Stimulated activated CD4-positive, alpha-beta T cell treated with anti-CD3 and anti-CD28 coated beads, TNF-alpha, amount 100 ng/mL, for 1 hour (primary cell): ENCODE measurements at places on chromosomes 7 and 10.

- DNase-seq: no peak
These were observed 46.3 kb downstream of the KIAA1549 start for GRCh38 chr7:138934861-138935260.

DNA sequence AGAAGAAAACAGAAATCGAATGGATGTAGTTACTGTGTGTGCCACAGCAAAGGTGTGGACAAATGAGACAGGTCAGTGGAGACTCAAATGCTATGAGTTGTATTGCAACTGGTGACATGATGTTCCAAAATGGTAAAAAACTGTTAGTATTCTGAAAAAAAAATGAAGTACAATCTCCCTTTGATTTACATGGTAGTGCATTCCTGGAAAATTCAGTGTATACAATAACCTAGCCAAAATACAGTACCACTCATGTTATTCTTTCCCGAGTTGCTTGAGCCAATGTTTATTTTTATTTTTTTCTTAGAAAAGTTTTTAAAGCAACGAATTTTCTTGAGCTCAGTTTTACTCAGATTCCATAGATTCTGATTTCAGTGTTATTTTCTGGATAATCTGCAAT lies 47.7 kb upstream of the ODAD2 start:
- DNase-seq: no peak

DNA sequence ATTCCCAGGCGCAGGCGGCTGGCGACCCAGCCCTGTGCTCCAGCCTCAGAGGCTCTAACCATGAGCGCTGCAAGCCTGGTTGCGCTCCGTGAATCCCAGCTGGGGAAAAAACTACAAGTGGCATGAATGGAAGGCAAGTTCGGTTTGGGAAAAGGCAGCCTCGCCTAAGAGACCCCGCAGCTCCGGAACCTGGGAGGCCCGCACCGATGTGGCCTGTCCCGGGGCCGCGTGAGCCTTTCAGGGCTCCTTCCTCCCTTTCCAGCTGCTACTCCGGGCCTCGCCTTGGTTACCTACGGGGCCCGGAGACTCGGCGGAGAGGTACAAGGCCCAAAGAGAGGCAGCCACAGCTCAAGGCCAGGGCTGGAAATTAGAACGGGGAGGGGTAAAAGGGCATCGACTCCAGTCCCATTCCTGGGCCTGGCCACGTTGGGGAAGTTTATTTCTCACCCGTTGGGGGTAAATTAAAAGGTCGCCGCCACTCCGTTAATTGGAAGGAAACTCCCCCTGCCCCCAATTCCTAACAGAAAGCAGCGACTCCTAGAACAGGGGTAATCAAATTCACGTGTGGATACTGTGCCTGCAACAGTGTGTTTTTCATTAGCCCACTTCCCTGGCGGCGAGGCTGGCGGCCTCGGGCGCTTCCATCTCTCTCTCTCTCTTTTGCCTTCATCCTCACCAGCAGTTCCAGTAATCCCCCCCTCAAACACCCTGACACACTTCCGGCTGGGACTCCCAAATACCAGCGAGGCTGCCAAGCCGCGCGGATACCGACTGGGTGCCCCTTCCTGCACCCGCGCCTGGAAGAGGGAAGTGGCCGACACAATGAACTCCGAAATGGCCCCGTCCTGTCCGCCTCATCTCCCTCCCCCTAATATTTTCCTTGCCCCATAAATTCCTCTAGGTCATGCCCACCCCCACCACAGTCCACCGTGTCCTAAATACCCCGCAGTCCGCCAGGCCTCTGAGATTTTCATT lies 1.5 kb upstream of the HOXA9 start:
- no peak for DNase-seq

DNA sequence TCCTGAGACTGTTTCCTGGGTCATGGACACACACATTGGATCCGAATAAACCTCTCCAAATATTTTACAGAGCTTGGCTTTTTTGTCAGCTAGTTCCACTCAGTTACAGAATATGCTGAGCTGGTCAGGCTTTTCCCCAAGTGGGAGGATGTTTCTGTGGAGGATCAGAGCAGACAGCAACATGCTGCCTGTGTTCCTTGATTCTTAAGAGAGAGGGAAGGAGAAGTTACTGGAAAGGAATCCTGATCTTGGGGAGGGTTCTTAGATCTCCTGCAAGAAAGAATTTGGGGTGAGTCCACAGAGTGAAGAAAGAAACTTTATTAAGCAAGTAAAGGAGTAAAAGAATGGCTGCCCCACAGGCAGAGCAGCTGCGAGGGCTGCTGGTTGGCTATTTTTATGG lies 76.8 kb upstream of the RPA3 start:
- DNase-seq: no peak

GRCh38 chr7:120792091-120792860 lies 65.7 kb downstream of the TSPAN12 start:
- DNase-seq: peak; percentile 10

DNA sequence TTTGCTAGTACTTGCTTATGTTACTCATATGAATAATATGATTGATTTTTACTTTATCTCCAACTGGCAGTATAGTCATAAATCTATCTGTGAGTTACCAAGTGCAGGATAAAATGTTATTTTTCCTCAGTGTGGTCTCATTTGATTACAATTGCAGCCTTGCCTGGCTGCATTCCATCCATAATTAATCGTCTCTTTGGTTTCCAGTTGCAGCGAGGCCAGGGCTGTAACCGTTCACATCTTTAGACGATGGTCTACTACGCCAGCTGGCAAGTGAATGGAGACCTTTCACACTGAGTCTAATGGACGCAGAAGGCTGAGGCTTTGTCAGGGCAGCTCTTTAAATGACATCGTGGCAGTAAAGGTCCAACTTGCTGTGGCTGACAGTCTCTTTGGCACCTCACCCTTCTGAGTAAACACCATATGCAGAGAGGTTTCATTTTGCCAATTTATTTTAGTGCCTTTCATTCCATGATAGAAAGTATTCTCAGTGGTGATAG lies 84.0 kb downstream of the ARL4A start:
- no peak for DNase-seq

DNA sequence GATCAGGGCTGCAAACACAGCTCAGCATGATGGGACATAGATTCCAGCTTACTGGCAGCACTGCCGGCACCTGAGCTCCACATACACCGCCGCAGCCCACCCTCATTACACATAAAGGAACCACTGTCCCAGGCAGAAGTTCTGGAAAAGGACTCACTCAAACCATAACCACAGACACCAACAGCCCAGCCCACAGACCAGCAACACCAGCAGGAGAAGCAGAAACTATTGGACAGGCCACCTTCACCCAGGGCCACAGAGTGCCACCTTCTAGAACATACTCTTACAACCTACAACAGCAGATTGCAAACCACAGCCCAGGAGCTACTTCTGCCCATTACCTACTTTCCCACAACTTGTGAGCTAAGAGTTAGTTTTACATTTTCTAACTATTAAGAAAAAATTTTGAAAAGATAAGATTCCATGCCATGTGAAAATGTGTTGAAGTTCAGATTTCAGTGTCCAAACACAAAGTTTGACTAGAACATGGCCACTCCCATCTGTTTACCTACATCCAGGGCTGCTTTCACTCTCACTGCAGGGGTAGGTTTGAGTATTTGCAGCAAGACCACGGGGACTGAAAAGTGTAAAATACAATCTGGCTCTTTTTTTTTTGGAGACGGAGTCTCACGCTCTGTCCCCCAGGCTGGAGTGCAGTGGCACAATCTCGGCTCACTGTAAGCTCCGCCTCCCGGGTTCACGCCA lies 153.0 kb downstream of the TNS3 start:
- DNase-seq: no peak

- DNase-seq: no peak
These were observed 33.2 kb downstream of the GNAT3 start for GRCh38 chr7:80478683-80479082.

GRCh38 chr7:21639206-21639868 lies 96.5 kb downstream of the DNAH11 start:
- DNase-seq: no peak

- DNase-seq: no peak
These were observed 107.4 kb upstream of the FAM204A start for GRCh38 chr10:118449521-118449920.

- peak; percentile 29 for DNase-seq
These were observed 4.4 kb upstream of the MYL7 start for GRCh38 chr7:44145479-44145968.

DNA sequence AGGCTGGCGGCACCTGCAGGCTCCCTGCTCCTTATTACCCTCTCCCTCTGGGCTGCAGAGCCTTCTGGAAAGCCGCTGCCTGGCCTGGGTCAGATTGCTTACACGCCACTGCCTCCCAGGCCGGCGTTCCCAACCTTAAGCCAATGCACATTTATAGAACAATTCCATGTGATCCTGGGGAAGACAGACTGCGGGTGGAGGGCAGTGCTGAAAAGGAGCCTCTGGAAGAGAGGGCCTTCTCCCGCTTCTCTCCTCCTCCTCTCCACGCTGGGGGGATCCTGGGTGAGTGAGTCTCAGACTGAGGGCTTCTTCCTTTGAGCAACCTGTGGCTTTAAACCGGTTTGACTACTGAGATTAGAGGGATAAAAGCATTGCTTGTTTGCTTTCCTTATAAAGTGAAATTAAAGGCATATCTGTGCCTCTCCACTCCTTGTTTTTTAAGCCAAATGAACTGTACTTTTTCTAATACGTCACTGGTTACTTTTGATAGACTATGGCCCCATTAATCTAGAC lies 5.5 kb downstream of the TACC2 start:
- no peak for DNase-seq

GRCh38 chr7:149669121-149669818 lies 104.1 kb downstream of the ZNF467 start:
- DNase-seq: no peak

DNA sequence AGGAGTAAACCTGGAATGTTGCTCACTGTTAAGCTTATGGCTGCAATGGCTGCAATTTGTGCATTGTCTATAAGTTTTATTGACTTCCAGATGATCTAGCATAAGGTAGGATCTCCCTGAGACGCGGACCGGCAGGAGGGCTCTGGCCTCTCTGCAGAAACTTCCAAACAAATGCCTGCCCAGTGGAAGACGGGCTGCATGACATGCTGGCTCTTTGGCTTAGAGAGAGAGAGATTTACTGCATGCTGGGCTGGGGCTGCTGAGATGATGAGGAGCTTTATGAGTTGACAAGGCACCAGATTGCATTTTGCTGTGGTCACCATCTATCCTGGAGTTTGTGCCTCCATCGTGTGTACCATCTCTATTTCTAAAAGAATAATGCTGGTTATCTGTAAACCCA lies 193.2 kb downstream of the GALNT17 start:
- DNase-seq: no peak

DNA sequence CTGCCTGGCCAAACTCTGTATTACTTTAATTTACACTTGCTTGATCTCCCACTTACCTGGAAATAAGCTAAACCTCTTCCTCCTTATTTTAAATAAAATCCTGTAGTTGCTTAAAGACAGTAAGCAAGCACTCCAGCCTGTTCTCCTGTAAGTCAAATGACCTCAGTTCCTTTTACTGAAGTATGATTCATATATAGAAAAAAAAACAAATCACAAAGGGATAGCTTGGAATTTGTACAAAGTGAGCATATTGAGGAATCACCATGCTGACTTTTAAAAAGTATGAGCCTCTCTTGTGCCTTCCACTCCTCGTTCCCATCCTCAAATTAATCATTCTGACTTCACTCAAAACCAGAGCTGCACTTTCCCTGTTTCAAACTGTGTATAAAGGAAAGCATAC lies 52.0 kb downstream of the C10orf90 start:
- DNase-seq: no peak

- no peak for DNase-seq
These were observed 261.8 kb upstream of the KLF6 start for GRCh38 chr10:4046712-4047354.

DNA sequence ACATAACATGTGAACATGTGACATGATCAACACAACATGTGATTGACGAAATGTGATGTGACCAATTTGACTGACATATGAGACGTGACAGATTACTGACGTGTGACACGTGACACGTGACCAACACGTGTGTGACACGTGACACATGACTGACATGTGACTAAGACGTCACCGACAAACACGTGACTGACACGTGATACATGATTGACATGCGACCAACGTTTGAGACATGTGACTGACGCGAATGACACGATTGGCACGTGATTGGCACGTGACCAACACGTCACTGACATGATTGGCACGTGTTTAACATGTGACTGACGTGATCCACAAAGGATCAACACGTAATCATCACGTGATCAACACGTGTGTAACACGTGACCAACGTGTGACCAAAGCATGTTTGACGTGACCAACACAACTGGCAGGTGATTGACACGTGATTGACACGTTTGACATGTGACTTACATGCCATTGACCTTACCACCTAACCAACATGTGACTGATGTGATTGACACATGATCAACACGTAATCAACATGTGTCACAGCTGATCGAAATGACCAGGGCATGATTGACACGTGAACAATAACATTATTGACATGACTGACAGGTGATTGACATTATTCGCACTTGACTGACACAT lies 23.7 kb downstream of the CRPPA start:
- no peak for DNase-seq

GRCh38 chr7:18361756-18362155 lies 133.8 kb upstream of the HDAC9 start:
- no peak for DNase-seq

DNA sequence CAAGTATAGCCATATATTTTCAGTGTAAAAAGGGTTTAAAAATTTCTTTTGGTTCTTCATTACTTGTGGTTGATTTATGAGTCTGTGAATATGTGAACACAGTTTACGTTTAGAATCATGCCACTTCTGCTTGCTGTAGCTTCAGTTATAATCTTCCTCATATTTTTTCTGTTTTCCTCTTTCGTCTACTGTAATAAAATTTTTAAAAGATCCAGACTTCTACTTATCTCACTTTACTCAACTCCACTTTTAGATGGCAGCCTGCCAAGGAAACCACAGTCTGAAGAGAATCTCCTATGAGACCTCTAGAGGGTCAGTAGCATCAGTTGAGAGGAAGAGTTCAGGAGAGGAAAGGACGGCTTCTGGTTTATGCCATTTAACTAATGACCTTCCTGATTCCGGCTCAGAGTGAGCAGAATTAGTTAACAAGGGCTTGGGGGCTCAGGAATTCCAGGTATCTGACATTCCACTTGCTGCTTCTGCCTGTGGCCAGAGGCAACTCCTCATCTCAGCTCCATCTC lies 21.4 kb downstream of the CREB5 start:
- no peak for DNase-seq

DNA sequence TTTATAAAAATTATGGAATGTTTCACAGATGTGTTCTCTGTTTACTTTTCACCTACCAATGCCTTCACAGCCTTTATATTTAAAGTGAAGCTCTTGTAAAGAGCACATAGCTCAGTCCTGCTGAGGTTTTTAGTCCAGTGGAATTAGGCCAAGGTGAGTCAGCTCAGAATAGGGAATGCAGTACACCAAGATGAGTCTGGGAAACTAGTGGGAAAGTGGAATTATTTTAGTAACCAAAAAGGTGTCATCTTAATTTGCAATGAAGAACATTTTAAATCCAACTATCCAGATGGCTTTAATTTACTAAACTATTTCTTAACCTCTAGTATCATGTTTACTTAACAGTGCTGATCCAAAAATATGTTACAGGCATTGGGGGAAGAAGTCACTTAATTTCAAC lies 236.3 kb upstream of the CTBP2 start:
- no peak for DNase-seq

- DNase-seq: no peak
These were observed 14.2 kb upstream of the HPS1 start for GRCh38 chr10:98460837-98461499.
